ENCODE measurements at places on chromosomes 5 and 9.

DNA sequence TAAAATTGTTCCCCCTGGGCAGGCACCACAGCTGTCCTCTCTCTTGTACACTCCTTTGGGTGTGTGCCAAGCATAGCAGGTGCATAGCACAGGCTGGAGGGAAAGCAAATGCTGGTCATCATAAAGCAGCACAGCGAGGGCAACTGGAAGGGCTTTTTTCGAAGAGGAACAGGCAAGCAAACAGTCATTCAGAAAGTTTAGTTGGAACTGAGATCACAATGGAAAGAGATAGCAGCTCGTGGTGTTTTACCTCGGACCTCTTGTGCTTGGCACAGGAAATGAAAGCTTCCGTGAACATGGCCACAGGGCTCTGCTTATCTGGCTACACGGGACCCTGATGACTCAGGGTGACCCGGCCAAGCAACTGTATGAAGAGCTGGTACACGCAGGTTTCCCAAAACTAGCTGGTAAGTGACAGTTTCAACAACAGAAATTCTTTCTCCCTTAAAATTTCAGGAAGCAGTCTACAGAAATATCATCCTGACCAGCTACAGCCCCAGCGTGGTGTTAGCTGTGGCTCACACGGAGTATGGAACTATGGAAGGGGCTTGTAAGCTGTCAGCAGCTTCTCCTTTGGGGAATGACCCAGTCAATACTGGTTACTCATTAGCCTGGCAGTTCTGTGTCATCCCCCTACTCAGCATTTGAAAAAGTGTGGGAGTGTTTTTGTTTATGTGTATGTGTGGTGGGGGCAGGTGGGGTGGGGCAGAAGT is 48.1 kb downstream of the POC5 start:
- no peak for DNase-seq

GRCh38 chr5:14557203-14557770 is 24.3 kb upstream of the OTULINL start:
- DNase-seq, result no peak

- DNase-seq, result no peak
Measured at GRCh38 chr9:132854832-132855231, 23.3 kb downstream of the AK8 start.

- no peak for DNase-seq
Measured at GRCh38 chr9:121652021-121652837, 795 bp downstream of the DAB2IP start.

DNA sequence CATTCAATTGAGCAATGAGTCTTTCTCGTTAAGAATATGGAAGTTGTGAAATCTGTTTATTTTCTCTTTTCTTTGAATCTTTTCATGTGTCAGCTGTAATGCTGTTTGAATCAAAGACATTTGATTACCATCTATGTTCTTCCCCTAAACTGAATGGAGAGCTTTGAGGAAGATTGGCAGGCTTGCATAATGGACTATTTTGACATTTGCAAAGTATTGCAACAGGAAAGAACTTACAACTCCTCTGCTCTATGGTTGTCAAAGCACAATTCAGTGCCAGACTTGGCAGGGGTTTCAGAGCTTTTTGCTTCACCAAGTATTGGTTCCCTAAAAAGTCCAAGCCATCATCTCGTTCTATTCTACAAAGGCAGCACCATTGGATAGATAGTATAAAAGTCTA is 549.0 kb upstream of the NUDT12 start:
- DNase-seq, result no peak

DNA sequence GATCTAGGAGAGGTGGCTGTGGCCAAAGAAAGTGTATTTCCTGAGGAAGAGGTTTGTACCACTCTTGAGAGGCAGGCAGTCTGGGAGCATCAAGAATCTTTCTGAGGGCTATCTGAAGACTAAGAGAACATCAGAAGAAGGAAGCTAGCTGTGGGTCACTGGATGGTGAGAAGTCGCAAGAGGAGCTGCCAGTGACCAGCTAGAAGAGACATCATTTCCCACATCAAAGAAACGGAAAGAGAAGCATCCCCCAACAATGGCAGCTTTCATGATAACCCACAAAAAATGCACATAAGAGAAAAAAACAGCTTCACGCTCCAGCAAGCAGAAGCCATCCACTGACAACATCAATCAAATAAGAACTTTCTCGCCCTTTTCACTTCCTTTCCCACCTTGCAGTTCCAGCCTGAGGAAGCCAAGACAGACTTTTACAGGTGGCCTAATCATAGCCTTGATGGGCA is 25.0 kb upstream of the CEP78 start:
- no peak for DNase-seq

DNA sequence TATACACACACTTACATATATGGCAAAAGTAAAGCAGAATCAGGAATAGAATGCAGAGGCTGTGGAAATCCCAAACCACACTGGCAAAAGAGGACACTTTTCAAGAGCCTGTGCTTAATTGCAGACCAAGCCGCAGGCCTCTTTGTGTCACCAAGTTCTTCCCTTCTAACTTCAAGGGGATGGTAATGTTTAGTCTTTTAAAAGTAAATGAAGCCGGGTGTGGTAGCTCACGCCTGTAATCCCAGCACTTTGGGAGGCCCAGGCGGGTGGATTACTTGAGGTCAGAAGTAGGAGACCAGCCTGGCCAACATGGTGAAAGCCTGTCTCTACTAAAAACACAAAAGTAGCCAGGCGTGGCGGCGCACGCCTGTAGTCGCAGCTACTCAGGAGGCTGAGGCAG is 28.7 kb downstream of the ROR2 start:
- no peak for DNase-seq

DNA sequence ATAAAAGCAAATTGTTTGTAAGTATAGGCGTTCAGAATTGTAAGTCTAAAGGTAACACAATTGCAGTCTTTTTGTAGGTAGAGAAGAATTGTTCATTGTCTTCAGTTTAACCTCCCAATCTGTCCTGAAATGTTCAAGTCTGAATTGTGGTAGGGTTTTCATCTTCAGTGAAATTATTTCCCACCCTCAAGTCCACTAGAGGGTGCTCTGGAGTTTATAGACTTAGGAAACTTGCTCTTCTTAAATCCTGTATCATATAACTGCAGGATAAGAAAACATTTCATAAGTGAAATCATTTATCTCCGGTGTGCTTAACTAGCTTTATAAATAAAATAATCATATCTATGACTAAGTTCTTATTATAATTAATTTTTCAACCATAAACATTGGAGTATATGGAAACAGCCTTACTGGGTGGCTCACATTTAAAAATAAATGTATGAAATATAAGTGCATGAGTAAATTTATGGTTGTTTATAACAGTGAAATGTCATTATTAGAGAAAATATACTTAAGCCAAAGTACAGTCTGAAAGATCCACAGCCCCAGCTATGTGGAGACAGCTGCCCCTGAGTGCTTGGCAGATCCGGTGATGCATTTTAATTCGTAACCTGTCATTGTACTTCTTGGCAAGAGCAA is 182.4 kb upstream of the OTULINL start:
- DNase-seq, result no peak

DNA sequence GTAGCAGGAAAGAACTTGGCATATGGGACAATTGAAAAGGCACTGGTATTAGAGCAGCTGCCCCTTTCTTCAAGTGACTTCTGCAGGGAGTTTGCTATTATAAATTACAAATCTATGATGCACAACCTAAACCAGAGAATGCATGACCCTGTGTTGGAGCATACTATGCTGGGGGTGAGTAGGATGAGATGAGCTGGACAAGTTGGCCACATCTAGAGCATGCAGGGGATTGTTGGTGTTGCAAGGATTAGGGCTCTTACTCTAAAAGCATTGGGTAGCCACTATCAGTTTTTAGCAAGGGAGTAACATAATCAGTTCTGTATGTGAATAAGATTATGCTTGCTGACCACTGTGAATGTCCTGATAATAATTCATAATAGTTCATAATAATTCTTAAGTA is 186.7 kb downstream of the KIAA0825 start:
- DNase-seq, result no peak

- no peak for DNase-seq
Measured at GRCh38 chr9:111815285-111816070, 20.7 kb upstream of the SHOC1 start.

- no peak for DNase-seq
Measured at GRCh38 chr5:131709043-131709442, 74.0 kb upstream of the RAPGEF6 start.

- DNase-seq, result peak; percentile 82
Measured at GRCh38 chr5:115366223-115366622, 69.8 kb upstream of the CCDC112 start.

- DNase-seq, result no peak
Measured at GRCh38 chr9:138063033-138063432, 185.5 kb downstream of the CACNA1B start.

- no peak for DNase-seq
Measured at GRCh38 chr5:14787801-14788579, 83.6 kb downstream of the ANKH start.

DNA sequence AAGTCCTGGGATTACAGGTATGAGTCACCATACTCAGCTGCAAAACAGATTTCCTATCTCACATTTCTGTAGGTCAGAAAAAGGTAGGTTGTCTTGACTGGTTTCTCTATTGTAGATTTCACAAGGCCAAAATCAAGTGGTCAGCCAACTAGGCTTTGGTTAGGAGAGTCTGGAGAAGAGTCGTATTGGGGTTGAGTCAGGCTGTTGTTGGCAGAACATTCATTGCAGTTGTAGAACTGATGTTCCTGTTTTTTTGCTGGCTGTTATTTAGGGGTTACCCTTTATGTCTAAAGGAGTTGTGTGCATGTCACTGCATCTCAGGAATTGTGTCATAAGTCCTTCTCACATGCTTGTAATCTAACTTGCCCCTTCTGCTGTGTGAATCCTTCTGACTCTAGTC is 814.2 kb upstream of the GRAMD2B start:
- no peak for DNase-seq

GRCh38 chr5:66994790-66995189 is 201.8 kb downstream of the CD180 start:
- DNase-seq, result no peak

DNA sequence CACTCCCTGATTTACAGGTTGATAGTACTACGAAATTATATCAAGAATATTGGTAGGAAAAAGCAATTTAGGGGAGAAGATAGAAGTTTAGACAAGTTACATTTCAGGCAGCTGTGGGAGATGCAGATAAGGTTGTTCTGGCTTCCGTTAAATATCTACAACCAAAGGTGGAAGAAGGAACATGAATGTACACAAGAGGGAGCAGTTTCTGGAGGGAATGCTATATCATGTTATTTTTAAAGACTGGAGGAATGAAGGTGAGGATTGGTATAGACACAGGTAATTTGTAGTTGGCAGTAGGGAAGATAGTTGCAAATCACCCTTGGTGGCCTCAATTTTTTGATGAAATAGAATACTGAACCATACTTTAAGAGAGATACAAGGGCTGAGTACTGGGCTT is 187.3 kb upstream of the NMUR2 start:
- DNase-seq, result no peak

DNA sequence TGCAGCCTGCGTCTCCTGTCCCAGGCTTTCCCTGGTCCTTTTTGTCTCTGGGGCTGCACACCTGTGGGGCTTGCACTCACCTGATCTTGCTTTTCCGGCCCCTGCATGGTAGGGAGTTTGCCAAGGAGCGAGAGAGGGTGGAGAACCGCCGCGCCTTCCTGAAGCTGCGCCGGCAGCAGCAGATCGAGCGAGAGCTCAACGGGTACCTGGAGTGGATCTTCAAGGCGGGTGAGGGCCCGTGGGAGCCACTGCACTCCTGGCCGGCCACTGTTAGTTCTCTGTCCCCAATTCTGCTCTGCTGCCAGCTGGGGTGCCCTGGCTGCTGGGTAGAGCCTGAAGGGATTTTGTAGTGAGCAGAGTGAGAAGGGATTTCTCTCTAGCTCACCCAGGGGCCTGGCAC is 78.0 kb downstream of the CACNA1B start:
- no peak for DNase-seq

DNA sequence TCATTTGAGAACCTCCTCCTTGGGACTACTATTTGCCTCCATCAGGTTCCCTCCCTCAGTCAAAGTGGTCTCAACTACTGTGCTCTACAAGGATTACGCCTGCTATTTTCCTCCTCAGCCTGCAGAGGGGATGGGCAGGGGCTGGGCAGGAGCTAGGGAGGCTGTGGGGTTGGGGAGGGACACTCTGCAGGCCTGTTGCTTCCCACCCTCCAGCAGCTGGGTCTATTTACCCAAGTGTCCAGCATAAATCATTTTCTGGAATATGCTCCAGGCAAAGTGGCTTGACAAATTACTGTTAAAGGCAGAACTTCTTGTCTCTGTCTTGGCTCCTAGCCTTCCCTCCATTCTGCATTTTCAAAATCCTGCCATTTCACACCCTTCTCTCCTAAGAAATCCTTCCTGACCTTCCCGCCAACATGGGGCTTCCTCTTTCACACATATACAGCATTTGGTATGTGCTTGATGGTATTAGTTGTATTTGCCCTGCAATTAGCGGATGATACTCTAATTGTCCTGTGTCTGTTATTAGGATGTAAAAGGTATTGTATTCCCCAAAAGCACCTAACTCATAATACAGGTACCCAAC is 106.7 kb downstream of the EFNA5 start:
- DNase-seq, result no peak

DNA sequence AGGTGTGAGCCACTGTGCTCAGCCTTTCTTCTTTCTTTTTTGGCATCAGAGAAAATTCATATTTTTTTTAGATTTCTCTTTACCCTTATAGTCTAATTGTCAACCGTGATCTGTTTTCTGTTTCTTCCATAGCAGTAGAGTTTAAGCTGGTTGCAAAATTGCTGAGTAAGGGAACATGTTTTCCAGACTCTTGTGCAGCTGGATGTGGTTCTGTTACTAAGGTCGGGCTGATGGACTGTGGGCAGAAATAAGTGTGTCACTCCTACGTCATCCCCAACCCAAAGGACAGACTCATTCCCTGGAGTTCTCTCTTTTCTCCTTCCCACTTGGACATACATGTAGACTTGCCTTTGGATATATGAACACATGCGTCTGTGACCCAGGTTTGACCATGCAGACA is 64.1 kb upstream of the GOLM1 start:
- no peak for DNase-seq

DNA sequence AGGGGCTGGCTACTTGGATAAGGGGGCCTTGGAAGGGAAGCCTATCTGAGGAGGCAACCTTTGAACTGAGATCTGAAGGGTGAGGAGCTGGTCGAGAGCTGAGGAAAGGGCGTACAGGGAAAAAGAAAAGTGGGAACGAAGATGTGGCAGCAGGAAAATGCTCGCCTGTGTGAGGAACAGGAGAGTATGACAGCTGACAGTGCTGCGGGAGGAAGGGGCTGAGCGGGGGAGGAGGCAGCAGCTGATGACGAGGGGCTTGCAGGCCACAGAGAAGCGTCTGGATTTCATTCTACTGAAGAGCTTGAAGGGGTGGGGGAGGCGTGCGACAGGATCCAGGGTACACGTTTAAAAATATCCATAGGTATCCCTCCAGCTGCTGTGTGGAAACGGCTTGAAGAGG is 28.9 kb downstream of the SH3PXD2B start:
- no peak for DNase-seq

GRCh38 chr5:15074651-15075050 is 203.1 kb upstream of the ANKH start:
- DNase-seq, result no peak

All from AG04450 (cell line).